ENCODE measurements at places on chromosomes 7 and 10.

GRCh38 chr7:132138817-132139216, 437.5 kb downstream of the PLXNA4 start:
- DNase-seq: no peak

GRCh38 chr10:119872860-119873681, 428 bp upstream of the MCMBP start:
- DNase-seq: peak; percentile 94

DNA sequence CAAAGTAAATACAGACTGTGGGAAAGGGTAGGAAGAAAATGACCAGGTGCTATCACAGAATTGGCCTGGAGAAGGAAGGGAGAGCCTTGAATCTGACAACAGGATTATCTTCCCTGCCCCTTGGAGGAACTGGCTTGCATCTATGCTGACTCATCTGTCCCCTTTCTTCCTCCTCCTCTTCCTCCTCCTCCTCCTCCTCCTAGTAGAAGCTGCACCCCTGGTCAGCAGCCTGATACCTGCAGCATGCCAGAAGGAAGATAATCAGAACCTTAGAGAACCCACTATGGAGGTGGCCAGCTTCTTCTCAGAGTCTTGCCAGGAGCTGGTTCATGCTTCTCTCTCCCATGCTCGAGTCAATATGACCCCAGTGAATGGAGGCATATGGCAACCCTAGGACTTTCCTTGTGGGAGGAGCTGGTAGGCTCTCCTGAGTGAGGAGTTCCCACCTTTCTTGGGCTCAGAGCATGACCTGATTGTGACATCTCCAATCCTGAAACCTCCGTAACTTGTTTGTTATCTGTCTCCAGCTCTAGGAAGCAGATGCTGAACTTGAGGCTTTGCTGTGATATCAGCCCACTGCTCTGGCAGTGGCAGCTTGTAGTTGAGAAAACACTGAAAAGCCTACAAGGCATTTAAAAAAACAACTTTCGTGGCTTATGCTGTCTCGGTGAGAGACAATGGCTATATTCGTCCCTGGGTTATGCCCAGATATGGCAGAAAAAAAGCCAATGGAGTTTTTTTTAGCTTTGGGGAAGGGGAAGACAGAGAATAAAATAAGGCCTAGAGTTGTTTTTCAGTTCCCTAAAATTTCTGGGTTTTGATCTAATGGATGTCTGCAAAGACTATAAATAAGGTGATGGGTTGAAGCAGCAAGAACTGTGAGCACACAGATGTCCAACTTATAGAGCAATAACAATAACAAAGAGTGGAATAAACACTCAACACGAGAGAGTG, 60.6 kb downstream of the CDHR3 start:
- DNase-seq: no peak

- no peak for DNase-seq
Observed at GRCh38 chr7:38855867-38856266, 53.1 kb downstream of the VPS41 start.

DNA sequence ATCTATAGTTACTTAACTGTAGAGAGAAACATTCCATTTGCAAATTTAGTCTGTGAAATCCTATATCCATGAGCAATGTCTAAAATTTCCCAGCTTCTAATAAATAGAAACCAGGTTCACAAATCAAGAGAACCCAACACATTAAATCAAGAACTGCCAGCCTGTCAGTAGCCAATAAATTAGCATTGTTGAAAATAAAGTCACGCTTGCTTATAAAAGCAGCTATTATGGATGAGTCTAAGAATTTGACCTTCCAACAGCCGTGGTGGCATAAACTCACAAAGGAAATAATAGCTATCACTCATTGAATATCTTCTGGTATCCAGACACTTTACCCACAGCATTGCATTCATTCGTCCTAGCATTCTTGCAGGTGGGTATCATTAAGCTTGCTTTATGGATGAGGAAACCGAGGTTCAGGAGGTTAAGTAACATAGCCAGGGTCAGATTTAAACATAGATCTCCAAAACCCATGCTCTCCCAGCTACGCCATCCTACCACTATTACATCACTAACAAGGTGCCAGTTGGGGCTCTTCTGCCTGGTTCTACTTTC, 260.1 kb upstream of the YAE1 start:
- DNase-seq: no peak

DNA sequence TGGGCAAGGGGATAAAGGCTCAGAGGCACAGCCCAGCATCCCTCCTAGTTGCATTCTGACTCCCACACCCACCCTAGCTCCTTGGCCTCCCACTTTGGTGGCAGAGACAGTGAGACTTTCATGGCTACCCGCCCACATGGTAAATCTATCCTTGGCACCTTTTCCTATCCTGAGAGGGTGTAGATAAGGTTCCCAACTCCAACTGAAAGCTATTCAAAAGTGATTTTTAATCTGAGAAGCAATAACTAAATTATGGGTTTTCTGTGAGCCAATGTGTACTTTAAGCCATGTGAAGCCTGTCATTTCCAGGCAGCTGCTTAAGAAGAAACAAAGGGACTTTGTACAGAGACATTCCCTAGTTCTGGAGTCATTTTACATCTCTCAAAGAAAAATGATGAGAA, 9.1 kb downstream of the LAMB1 start:
- DNase-seq: no peak

GRCh38 chr7:128361411-128362379, at the start of gene PRRT4:
Gene PRRT4, minus strand, starts transcription at chr7:128361690.
- DNase-seq: peak; percentile 52

DNA sequence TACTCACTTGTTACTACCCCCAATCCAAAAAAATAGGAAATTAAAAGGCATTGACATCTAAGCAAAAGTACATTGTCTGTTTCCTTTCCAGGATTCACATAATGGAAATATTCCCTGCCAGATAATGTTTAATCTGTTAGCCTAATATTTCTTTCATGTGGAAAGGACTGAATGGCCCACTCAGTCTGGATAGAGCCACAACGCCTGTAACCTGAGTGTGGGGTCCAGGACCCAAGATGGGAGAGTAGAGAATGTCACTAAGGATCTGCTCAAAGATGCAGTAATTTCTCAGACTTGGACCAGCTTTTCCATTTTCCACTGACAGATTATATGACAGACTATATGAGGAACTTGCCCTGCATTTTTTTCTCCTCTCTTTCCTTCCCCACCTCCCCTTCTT, 1088.9 kb downstream of the KCNMA1 start:
- no peak for DNase-seq

DNA sequence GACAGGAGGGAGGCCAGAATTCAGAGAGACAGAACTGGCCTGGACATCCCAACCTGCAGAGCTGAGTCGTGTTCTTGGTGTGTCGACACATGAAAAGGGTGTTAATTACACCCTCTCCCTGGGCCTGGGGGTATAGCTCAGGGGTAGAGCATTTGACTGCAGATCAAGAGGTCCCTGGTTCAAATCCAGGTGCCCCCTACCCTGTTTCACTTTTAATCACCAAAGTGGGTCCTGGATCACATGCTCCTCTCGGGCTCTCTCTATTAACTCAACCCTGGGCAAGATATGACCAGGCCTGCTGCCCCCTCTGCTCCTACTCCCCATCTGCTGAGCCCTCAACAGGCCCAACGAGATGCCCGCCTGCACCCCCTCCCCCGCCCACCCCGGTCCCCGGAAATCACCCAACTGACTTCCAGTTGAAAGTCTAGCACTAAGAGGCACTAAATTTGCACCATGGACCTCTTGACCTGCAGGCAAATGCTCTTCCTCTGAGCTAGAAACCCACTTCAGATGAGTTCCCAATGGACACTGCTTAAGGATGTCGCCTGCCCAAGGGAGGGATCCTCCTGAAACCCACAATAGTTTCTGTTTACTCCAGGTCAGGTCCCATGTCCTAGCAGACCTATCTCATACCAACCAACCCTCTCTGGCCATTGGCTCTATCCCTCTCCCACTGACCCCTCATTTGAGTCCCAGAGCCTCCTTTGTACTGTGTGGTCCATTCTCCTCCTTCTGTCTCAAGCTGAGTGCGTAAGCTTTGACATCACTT, 137.6 kb downstream of the ZNF467 start:
- DNase-seq: no peak

DNA sequence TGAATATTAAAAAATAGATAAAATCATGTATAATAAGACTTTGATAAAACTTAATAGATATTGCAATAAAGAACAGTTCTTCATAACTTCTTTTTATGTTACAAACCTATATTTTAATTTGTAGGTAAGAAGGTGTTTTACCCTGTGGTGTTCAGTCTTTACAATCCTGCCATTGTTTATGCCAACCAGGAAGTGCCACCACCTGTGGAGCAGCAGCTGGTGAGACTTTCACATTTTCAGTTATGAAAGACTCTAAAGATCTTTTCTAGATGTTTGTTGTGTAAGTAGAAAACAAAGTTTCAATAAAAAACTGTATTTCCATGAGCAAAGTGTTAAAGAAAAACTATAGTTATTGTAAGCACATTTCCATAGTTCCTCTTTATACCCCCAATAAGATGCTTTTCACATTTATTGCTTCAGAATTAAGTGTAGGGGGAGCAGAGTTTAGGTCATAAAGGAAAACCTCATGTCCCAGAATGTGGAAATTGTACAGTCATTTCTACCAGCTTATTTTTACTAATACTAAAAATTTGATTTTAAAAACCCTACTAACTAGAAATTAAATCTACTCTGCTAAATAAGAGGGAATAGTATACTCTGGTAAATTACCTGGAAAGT, 28.7 kb downstream of the CSGALNACT2 start:
- DNase-seq: no peak

DNA sequence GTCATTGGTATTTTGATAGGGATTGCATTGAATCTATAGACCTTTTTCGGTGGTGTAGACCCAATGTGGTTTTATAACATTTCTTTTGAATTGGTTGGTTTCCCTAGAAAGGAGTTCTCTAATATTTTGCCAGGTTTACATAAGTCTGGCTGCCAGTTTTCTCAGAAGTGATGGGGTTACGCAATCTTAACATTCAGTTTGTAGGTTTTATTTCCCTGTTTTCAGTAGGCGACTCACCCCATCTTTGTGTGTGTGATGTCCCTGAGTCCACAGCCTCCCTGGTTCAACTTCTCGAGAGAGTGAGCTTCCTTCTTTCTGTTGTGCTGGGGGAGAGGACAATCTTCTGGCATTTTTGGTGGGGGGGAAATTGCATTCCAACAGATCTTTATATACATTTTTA, 9.6 kb upstream of the KIF5B start:
- DNase-seq: peak; percentile 78

GRCh38 chr7:151590071-151590849, 70.6 kb upstream of the RHEB start:
- no peak for DNase-seq

DNA sequence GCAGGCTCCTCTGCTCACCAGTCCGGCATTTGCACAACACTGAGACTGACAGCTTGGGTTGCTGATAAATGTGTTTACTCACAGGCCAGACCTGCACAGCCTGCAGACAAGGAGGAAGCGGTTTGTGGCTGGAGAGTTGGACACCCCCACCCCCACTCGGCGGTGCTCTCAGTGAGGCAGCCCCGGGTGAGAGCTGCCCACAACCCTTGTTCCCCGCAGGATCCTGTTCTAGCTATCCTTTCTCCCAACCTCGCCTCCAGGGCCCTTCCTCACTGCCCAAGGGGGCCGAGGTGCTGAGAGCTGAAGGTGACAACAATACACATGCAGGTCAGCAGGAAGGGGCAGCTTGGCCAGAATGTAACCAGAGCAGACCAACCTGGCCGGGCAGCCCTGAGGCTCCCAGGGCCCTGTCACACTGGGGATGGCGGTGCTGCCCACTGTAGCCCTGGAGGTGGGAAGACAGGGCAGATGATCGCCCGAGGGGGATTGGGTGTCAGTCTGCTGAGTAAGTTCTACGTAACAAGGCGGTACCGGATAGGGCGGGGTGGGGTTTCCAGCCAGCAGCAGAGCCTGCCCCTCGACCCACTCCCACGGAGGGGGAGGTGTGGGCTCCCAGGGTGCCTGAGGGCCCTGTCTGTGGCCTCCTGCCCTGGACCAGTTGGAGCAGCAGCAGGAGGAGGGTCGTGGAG, 2.1 kb upstream of the ADAM8 start:
- DNase-seq: peak; percentile 57

GRCh38 chr10:10007957-10008356, 1009.7 kb upstream of the CELF2 start:
- DNase-seq: no peak

DNA sequence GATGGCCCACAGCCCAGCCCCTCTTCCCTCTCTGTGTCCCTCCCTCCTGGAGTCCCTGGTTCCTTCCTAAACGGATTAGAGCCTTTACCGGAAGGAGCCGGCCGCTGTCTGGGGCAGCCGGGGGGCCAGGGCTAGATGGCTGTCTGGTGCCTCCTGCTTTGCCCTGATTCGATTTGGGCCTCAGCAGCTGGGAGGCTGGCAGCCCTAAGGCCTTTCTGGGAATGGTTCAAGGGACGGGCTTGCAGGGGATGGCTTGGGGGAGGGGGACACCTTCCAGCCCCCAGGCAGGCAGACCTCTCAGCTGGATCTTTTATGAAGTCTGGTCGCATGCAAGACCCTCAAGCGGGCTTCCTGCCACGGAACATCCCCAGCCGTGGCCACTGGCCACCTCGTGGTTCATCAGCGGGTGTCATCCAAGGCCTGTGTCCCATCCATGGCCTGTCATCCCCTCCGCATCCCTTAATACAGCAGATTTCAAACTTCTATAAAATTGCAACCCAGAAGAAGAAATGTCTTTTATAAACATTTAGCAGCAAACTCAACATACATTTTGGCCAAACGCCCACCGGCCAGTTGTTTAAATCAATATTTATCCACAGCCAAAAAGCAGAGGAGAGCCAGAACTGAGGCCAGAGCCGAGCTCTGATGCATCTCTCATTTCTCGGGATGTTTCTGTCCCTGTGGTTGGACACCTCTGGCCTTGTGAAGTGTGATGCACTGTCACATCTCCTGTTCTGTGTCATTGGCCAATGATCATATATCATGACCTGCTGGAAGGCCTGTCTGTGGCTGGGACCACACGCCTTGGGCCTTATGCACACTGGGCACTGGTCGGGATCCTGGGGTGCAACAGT, 52.0 kb downstream of the GTF2IRD1 start:
- no peak for DNase-seq

- DNase-seq: no peak
Observed at GRCh38 chr10:120969219-120969645, 118.1 kb downstream of the WDR11 start.

- DNase-seq: no peak
Observed at GRCh38 chr10:117131376-117132327, 6.4 kb downstream of the VAX1 start.

- DNase-seq: no peak
Observed at GRCh38 chr10:69745698-69746097, 56.0 kb upstream of the COL13A1 start.

DNA sequence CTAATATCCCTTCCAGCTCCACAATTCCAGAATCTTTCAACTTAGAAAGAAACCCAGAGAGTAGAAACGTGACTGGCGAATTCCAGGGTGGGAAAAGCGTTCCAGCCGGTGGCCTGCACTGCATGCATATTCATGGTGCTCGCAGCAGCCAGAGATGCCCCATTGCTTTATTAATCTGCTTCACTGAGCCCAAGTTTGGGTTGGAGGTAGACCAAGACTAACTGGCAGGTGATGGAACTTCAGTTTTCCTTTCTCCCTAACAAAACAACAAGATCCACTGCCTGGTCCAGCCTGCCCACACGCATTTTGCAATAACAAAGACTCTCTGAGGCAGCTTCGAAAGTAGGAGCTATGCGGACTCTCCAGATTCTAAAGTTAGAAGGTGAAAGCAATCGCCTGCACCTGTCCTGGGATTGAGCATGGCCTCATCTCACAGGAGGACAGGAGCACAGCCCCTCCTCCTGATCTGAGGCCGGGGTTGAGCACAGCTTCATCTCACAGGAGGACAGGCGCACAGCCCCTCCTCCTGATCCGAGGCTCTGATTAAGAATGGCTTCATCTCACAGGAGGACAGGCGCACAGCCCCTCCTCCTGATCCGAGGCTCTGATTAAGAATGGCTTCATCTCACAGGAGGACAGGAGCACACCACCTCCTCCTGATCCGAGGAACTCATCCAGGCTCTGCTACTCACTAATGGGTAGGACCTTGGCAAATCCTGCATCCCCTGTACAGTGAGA, 127.8 kb upstream of the LANCL2 start:
- no peak for DNase-seq
